ENCODE measurements at places on chromosomes 7 and 10.

GRCh38 chr7:108239501-108240225 is 109.5 kb upstream of the LAMB4 start:
- no peak for DNase-seq

GRCh38 chr10:133370030-133370786 is 2.9 kb downstream of the ECHS1 start:
- no peak for DNase-seq

DNA sequence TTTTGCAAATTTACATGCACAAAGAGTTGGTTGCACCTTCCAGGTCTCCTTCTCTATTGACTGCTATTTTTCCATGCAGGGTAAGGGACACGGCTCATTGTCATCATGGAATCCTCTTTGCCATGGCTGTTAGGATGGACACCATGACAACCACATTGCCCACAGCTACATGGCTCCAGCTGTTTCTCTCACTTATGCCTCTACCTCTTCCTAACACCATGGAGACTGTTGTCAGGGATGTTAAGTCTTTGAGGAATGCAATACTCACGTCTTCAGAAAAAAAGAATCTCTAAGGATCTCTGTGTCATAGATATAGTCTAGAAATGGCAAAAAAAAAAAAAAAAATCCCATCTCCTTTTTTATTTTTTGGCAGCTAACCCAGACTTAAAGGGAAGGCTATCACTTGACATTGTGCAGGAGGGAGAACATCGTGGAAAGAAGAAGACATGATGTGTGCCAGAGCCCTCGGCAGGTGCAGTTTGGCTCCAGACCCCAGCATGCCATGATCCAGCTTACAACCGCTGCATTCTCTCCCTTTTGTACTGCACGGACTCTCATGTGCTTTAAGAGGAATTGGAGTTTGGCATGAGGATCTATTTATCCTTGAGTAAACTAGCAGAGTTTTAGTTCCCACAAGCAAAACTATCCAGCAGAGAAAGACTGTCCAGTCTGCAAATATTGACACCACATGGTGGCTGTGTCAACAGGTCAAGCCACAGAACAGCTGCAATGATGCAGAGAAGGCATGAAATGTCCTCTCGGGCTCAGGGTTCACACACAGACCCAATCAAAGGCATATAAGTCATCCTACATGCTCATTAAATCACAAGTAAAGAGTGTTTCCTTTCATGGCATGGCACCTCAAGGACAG is 70.8 kb downstream of the FRMD4A start:
- no peak for DNase-seq

DNA sequence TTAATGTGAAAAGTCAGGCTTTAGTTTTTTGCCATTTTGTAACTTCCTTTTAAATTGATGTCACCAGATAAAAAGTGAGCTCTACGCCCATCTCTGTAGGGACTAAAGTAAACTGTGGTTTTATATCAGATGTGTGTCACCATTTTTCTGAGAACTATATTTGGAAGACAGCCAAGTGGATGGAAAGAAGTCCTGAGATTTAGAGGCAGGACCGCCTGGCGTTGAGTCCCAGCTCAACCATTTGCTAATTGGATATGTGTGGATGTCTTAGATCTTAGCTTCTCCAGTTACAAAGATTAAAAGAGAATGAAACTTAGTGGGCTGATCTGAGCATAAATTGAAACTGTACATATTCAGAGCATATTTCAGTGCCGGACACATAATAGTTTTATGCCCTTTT is 691.6 kb upstream of the CELF2 start:
- no peak for DNase-seq

DNA sequence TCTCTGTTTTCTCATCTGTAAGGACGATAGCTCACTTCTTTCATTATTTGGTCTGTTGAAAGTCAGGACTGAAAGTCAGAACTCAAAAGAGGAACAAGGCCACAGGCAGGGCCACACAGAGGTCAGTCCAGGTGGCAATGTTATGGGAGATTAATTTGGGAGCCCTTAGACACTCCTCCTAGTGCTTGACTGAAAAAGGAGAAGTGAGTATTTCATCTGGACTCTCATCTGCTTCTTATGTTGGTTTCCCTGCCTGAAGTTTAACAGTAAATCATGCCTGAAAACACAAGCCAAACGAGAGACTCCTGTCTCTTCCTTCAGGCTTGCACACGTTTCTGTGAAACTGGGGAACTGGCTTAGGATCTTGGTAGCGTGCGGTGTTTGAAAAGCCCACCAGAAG is 248.5 kb downstream of the BUB3 start:
- no peak for DNase-seq

- DNase-seq, result no peak
These were observed 84.0 kb upstream of the KLF6 start for GRCh38 chr10:3869036-3869435.

DNA sequence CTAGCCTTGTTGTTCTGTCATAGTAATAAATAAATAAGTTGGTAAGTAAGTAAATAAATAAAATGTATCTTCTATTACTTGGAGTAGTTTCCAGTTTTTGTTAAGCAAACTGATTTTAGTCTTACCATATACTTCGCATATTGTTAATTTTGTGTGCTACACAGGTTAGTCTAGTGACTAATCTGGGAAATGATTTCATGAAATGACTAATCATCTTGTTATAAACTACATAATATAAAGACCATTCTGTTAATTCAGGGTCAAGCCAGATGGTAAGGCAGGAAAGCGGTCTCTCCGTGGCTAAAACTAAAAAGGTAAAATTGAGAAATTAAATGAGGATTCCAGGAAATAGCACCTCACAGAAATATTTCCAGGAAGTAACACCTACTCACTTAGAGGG is 58.5 kb upstream of the FOXP2 start:
- DNase-seq, result no peak

DNA sequence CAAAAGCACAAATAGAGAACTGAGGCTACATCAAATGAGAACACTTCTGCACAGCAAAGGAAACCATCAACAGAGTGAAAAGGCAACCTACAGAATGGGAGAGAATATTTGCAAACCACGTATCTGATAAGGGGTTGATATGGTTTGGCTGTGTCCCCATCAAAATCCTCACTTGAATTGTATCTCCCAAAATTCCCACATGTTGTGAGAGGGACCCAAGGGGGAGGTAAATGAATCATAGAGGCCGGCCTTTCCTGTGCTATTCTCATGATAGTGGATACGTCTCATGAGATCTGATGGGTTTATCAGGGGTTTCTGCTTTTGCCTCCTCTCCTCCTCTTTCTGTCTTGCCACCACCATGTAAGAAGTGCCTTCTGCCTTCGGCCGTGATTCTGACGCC is 120.6 kb upstream of the FRMD4A start:
- no peak for DNase-seq

- no peak for DNase-seq
These were observed 1088.3 kb downstream of the SORCS3 start for GRCh38 chr10:105729428-105729827.

- no peak for DNase-seq
These were observed 61.6 kb upstream of the OPALIN start for GRCh38 chr10:96420228-96421009.

DNA sequence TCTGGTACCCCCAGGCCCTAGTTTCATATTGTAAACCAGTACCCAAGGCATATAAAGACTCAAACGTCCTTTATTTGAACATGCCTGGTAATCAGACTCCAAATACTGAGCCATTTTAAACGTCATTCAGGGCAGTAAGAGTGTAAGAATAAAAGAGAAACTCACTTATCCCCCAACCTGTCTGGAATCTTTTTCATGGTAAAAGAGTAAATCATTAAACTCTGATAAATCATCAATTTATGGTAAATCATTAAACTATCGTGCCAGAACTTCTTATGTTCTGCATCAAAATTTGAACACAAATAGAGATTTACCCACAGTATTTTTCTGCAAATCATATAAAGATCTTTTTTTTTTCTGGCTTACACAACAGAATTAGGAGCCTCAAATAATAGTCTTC is 734.3 kb upstream of the POT1 start:
- peak; percentile 46 for DNase-seq

GRCh38 chr7:87797798-87798403 is 78.3 kb downstream of the SLC25A40 start:
- peak; percentile 38 for DNase-seq

DNA sequence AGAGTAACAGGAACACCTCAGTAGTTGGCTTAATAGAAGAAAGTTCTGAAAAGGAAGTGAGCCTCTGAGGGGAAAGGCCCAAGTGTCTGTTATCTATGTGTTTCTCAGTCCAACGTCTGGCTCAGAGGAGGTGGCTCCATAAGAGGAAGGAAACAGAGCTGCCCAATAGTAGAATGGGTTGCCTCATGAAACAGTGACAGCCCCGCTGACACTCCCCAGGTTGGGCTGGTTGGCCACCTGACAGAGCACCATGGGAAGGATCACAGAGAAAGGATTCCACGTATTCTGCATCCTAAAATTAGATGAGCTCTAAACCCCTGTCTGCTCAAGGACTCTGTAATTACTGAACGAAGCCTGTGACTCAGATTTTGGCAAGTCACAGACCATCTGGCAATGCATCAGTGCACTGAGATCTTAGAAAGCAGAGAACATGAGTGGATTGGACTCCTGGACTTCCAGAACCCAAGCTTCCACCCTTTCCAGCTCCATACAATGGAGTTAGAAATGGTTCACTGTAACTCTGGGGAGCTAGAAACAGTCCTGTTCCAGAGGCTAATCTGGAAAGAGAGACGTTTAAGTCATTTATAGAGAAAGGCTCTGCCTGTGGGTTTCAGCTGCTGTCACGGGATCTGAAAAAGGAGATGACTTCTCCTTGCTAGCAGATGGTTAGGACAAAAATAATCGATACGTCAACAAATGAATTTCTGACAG is 2.9 kb downstream of the PKD2L1 start:
- DNase-seq, result no peak

GRCh38 chr7:151168003-151168786 is 701 bp upstream of the GBX1 start:
- peak; percentile 82 for DNase-seq

Measured in NCI-H1930 (cell line).